ENCODE measurements at places on chromosomes 2 and 18.

- DNase-seq, result peak; percentile 84
These were observed 77.5 kb downstream of the OSBPL6 start for GRCh38 chr2:178271629-178272333.

DNA sequence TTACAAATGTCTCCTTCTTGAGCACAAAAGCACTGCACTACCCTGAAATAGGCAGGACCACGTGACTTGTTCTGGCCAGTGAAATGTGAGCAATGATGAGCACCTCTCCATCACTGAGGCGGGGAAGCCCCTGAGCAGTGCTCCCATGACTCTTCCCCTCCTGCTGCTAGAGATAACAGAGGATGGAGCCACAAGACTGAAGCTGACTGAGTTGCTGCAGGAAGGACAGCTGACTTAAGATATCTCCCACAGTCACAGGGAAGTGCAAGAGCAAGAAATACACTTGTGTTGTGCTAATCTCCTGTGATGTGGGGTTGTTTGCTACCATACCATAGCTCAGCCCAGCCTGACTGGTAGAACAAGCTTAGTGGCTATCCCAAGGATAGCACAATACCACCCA is 38.7 kb downstream of the STK39 start:
- DNase-seq, result peak; percentile 78

- DNase-seq, result peak; percentile 66
These were observed 26.0 kb downstream of the CWC22 start for GRCh38 chr2:179981085-179981484.

- no peak for DNase-seq
These were observed 628.0 kb downstream of the ZEB2 start for GRCh38 chr2:143891879-143892308.

GRCh38 chr2:44817673-44818335 is 123.7 kb upstream of the SIX3 start:
- no peak for DNase-seq

DNA sequence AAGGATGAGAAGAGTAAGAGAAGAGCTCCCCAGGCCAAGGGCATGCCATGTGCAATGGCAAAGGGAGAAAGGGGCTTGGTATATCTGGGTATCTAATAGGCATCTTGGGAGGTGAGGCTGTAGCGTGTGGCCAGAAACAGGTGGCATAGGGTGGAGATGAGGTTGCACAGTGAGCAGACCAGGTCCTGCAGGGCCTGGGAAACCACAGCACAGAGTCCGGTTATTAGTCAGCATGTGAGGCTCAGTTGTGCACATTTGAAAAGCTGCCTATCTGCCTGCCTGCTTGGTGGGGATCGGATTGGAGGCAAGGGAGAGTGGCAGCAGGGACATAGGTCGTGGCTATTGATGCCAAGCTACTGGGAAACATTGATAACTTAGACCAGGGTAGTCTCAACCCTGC is 190.6 kb downstream of the TPGS2 start:
- no peak for DNase-seq

DNA sequence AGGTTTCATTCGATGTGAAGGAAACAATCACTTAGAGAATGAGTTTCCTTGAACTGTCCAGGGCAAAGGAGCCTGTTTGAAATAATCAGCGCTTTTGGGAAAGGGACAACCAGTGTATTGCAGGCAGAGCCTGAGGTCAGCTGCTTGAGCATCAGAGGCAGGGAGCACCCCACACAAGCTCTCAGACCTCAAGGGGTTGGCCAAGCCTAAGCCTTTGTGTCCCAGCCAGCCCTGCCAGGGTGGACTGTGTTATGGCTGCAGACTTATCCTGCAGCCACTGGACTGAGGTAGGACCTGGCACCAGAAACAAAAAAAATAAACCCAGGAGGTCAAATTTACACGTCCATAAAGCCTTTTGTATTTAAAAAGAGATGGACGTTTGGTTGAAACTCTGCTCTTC is 228.3 kb downstream of the SEPTIN10 start:
- no peak for DNase-seq

- no peak for DNase-seq
These were observed 146.8 kb downstream of the LNPK start for GRCh38 chr2:175855236-175855635.

DNA sequence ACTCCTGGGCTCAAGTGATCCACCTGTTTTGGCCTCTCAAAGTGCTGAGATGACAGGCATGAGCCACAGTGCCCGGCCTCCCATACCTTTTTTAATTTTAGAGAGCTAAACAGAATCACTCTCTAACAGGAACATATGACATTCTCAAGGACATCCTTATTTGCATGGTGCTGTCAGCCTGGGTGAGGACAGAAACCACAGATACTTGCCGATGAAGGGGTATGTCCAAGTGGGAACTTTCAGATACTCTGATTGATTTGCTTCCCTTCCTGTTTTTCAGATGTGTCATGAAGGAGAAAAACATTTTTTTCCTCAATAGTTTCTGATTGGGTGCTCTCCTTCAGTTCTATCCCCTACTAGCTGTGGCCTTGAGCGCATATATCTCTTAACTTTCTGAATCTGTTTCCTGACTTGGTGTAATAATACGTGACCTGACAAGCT is 49.6 kb downstream of the MYO3B start:
- DNase-seq, result no peak

GRCh38 chr2:114661971-114662939 is 219.8 kb downstream of the DPP10 start:
- DNase-seq, result no peak

DNA sequence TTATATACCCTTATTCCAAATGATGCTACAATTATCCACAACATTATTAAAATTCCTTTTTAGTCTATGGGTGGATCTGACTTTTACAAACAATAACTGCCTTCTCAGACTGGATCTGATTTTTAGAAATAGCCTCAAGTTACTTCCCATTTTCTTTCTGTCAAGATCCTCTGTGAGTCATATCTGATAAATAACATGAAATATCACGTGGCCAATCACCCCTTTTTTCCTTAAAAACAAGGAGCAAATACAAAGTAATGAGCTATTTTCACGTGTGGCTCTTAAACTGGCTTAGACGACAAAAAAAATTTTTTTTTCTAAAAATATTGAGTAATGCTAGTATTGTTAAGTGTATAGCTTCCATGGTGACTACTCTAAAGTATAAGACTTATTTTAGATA is 6.7 kb downstream of the PELI1 start:
- DNase-seq, result peak; percentile 39

GRCh38 chr2:235390108-235390815 is 103.6 kb upstream of the AGAP1 start:
- peak; percentile 11 for DNase-seq

GRCh38 chr2:68214381-68214780 is 38.0 kb downstream of the PPP3R1 start:
- DNase-seq, result no peak

GRCh38 chr2:28618221-28619141 is 122.6 kb downstream of the PLB1 start:
- DNase-seq, result no peak

GRCh38 chr18:5214583-5215351 is 17.7 kb upstream of the AKAIN1 start:
- DNase-seq, result no peak

- no peak for DNase-seq
These were observed 5.8 kb downstream of the NGEF start for GRCh38 chr2:233007270-233007669.

DNA sequence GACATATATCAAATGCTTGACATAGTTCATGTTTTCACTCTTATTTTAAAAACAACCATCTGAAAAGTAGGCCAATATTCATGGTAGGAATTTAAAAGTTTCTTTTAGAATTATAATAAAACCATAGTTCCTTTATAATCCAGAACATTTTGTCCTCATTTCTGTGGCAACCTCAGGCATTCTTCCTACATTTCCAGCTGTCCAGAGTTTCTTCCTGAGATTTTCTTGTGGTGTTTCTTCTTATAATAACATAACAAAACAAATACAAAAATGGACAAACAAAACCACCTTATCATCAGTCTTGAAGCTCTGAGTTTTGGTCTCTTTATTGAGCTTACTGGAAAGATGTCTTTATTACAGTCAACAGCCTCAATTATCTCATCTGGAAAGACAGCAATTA is 2028.6 kb upstream of the CELF4 start:
- no peak for DNase-seq

GRCh38 chr2:81991282-81991681 is 1686.7 kb upstream of the LRRTM1 start:
- no peak for DNase-seq

DNA sequence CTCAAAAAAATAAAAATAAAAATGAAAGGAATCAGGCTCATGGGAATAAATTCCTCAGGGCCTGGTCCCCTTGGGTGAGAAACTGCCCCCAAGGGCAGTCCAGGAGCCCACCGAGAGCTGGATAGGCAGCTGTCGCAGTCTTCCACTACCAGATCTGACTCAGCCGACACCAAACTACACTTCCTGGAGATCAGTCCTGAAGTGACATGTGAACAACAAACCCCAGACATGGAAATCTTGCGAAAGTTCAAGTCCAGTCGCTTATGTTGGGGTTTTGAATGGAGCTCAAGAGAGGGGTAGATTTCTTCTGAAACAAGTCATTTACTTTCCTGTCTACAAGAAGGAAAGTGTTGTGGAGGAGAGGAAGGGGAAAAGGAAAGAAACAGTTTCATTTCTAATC is 12.9 kb downstream of the ADCY3 start:
- DNase-seq, result no peak

DNA sequence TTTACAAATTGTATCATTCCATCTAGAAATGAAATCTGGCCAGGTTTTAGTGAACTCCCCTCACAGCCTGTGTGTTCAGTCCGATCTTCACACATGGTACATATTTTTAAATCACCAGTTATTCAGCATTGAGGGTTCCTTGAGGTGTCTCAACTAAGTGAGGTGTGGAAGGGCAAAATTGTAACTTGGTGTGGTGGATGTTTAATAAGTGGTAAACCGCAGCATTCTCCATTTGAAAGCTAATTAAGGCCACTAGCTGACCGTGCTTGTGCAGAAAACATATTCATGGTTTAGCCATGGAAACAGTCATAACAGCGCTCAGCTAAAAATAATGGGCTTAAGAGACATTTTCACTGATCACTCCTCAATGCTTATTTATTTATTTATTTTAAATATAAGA is 786.2 kb upstream of the FANCL start:
- no peak for DNase-seq

DNA sequence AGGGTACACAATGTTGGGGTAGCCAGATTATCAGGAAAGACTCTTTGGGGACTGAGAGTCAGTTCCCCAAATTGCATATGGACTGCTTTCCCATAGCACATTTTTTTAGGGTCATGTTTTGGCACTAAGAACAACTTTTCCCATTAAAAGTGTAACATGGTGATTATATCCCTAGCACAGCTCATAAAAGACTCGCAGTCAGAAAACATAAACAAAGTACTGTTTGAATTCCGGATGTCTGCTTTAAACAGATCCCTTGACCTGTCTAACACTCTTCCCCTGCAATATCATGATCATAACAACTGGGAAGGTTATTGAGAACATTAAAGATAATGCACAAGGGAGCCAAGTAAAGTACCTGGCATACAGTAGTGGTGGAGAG is 262.2 kb downstream of the ASXL3 start:
- no peak for DNase-seq

DNA sequence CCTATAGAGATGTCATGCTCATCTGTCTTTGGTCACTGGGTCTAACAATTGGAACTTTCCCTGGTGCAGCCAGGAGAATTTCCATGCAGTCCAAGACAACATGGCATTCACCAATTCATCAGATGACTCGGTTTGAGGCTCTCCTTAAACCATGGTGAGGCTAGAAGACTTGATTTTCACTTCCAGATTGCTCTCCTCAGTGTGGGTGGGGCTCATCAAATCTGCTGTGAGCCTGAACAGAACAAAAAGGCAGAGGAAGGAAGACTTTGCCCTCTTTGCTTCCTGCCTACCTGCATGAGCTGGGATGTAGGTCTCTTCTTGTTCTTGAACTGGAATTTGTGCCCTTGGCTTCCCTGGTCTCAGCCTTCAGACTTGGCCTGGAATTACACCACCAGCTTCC is 203.4 kb upstream of the TRIB2 start:
- no peak for DNase-seq

GRCh38 chr2:84494070-84494469 is 22.2 kb upstream of the DNAH6 start:
- DNase-seq, result no peak

GRCh38 chr2:113061241-113061640 is 2.2 kb downstream of the IL36RN start:
- no peak for DNase-seq

- no peak for DNase-seq
These were observed 391.1 kb downstream of the TNS1 start for GRCh38 chr2:217611626-217612127.

DNA sequence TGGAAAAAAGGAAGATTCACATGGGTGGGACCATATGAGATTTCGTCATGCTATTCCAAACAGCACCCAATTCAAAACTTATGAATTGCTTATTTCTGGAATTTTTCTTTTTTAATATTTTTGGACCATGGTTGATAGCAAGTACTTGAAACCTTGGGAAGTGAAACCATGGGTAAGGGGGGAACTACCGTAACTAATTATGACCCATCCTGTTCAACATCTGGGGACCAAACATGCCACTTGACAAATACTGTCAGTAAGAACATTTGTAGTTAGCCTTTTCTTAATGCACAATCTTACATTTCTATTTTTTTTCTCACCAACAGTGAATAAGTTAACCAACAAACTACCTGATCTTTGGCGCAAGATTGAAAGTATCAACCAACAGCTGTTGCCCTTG is 105.7 kb upstream of the TTC39C start:
- no peak for DNase-seq

DNA sequence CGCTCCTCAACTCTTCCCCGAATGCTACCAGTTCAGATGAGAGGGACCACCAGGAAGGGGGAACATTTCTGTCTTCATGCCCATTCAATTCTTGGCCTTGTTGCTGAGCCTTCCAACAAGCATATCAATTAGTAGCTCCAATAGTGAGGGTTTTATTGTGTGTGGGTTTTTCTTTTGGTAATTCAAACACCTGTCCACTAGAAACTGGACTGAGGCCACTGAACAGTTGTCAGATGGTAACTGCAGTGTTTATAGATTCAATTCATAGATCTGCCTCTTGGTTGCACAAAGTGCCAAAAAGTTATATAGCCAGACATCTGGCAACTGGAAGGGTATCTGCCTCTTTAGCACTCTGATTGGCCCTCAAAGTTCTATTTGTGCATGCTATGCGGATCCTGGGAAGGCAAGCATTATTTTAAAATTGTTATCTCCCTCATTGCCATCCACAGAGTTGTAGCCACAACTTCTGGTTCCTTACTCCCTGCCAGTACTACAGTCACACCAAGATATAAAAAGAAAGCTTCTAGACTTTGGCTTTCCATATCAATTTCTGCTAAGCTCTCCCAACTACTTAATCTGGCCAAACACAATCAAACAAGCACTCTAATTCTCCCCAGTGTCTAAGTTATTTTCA is 83.3 kb upstream of the ZNF521 start:
- DNase-seq, result no peak

DNA sequence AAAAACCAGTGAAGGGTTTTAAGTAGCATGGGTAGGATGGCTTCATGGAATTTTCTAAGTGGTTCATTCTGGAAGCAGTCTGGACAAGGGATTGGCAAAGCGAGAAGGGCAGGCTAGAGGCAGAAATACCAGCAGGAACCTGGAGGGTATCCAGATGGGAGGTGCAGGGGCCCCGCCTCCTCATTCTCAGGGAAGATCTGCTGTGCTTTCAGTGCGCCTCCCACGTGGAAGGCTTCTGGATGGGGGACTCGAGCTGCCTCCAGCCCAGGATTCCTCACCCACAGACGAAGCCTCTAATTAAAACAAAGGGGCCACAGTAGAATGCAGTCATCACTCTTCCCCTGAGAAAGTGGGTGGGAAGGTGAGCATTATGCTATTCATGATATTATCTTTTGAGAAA is 79.8 kb downstream of the VSNL1 start:
- peak; percentile 22 for DNase-seq

GRCh38 chr2:59502981-59503380 is 1050.5 kb downstream of the BCL11A start:
- no peak for DNase-seq
